ENCODE measurements at places on chromosomes 3 and 15.

DNA sequence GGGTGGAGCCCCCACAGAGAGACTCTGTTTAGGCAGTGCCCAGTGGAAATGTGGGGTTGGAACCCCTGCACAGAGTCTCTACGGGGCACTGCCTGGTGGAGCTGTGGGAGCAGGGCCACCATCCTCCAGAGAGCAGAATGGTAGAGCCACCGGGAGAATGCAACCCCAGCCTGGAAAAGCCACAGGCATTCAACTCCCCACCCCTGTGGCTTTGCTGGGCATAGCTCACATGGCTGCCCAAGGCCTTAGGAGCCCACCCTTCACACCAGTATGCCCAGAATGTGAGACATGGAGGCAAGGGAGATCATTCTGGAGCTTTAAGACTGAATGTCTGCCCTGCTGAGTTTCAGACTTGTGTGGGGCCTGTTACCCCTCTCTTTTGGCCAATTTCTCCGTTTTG, 19.0 kb upstream of the CHCHD6 start:
- no peak for DNase-seq

DNA sequence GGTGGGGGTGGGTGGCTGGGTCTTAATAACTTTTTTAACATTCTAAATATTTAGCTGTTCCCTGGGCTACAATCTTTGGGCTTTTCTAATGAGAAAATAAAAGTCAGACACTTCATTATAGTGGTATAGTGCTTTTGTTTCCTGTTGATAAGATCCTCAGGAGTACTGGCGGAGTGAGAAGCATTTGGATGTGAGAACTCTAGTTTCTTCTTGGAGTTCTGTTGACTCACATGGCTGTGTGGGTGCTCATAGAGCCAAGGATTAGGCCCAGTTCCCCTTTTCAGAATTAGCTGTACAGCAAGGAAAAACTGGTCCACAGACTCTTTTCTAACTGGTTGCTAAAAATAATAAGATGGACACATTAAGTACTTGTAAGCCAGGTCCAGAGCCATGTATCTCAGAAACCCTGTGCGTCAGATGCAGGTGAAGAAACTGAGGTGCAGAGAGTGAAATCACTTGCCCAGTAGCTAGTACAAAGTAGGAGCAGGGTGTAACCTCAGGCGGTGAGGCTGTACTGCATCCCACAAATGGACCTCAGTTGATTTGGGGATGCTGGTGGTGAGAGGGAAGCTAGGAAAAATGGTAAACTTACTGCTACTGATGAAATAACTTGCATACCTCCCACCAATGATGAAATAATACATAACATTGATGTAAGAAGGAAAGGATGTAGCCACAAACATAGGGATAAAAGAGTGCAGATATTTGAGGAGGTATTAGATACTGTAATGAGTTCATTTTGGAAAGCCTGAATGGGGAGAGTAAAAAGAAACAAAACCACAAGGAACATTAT, 2.3 kb downstream of the ITPR1 start:
- no peak for DNase-seq

- DNase-seq: no peak
These were observed 28.8 kb downstream of the PPM1L start for GRCh38 chr3:160784853-160785252.

DNA sequence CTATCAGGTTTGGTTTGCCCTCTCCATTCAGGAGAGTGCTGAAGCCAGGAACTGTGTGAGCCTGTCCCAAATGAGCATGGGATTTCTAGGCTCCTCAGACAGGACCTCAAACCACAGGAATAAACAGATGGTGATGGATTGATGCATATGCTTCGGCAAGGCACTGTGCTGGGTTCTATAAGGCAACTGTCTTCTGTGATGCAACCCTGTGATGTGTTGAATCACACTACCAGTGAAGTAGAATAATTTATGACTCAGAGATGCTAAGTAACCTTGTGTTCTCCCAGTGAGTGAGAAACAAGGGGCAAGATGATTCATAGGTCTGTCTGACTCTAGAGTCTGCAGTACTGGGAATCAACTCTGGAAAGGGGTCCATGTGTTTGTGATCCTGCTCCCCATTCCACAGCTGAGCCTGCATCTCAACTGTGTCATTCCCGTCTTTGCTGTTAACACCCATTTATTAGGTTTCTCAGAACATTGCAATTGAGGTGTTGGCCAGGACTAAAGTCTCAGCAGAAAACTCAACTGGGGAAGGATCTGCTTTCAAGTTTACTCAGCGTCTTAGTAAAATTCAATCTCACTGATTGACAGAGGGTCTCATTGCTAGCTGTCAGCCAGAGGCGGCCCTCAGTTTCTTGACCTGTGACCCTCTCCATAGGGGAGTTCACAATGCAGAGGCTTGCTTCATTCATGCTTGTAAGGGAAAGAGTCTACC, 510.1 kb upstream of the CFAP20DC start:
- DNase-seq: peak; percentile 64

DNA sequence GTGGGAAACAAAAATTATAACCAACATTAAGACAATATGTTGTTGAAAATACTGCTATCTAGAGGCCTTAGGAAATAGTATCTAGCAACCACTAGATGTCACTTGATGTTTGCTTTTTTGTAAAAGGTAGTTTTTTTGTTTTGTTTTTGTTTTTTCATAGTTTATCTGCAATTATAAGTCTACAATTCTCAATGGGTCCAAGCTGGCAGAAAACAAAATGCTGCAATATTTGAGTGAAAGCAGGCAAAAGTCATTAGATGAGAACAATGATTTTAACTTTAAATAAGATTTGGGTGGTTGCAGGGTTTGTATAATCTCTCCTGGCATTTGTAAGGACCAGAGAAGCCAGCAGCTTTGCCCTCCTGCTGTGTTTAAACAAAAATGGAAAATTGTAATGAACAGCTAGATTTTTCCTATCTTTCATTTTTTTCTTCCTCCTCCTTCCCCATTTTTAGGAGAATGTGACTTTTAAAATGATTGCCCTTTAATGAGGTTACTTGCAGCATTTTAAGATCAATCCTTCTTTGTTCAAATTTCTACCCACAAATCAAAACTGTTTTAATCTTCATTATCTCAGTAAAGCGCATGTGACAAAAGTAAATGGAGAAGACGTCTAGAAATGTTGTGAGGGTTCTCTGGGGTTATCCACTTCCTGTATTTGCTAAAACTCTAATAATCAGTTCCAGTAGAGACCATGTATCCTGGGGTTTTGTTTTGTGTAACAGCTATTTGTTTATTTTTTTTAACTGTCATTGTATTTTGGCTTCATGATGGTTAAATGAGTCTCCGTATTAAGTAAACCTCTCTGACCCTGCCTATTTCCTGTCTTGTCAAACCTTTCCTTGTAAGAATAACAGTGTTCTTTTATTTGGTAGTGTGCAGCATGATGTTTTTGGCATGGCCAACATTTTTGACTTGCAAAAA, 27.3 kb downstream of the DUT start:
- DNase-seq: peak; percentile 13

DNA sequence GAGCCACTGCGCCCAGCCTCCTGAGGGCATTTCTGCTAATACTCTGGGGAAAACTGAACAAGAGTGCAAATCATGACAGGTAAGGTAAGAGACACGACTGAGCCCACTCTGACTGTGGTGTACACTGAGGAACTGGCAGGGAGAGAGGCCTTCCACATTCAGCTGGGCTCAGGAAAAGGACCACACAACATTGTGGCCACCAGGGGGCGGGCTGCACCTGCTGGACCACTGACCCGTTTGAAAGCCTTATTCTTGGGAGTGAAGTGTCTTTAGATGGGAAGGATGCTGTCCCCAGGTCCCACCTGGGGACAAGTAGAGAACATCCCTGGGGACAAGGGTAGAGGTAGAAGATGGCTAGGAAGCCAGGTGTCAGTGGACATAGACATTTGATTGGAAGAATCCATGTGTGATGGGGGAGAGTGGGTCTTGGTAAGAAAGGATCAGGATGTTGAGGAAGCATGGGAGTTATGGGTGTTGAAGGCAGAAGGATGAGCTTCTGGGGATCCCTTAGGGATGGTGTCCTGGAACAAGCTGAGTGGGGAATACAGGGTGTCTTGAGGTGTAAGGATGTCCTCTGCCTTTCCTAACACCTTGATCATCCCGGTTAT, 6.2 kb upstream of the CTDSPL start:
- DNase-seq: peak; percentile 46
